Esophagus squamous epithelium (tissue), 5 donors: ENCODE measurements at places on chromosomes 1 and 21.
A peak's percentile ranks its signal among the peaks of the same experiment; 100 is the strongest.

- DNase-seq, result no peak
Measured at GRCh38 chr1:83676106-83676505, 322.8 kb downstream of the TTLL7 start.

DNA sequence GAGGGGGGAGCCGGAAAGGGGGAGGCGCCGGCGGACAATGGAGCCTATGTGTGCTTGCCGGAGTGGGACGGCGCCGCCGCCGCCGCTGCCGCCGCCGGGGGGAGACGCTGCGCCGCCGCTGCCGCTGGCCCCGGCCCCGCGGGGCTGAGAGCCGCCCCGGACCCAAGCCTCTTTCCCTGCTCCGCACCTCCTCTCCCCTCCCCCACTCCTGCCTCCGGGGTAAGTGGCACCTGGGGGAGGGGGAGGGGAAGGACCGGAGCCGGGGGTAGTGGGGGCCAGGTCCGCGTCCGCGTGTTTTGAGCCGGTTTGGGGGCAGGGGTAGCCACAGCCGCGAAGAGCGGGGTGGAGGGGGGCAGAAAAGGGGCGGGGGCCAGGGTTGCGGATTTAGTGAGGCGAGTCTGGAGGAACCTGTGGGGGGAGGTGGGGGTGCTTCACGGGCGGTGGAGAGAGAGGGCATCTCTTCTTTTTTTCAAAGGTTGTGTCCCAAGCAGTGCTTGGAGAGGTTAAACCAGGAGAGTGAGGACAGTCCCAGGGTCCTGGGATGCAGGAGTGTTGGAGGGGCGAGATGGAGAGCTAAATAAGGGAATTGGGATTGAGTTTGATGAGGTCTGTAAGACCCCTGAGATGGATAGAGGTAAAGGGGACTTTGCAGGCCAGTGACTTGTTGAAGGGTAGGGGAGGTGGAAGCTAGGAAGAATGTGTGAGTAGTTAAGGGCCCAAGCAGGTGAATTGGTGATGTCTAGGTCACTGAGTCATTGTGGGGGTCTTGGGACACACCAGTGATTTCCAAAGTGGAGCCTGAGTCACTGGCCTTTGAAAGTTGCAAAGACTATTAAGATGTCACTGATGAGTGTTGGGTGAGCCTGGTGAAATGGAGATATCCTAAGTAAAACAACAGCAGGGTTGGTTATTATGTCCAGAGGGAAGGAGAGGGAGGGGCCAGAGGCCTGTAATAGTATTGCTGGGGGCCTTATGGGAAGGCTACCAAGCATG, 59.1 kb downstream of the BCL9 start:
- DNase-seq, result peak; percentile 51

DNA sequence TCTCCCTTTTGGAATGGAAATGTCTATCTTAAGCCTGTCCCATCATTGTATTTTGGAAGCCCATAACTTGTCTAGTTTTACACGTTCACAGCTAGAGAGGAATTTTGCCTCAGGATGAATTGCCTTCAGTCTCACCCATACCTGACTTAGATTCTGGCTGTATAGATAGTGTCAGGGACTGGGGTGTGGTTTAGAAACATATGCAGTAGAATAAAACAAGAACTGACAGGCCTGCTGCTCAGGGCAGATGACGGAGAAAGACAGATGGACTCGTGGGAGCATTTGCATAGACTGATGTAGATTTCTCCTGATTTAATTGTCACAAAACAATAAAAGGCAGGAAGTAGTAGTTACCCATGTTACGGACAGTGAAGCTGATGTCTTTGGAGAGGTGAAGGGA, 166.7 kb downstream of the UCK2 start:
- no peak for DNase-seq

GRCh38 chr21:38929142-38929541, 123.4 kb downstream of the ETS2 start:
- no peak for DNase-seq

DNA sequence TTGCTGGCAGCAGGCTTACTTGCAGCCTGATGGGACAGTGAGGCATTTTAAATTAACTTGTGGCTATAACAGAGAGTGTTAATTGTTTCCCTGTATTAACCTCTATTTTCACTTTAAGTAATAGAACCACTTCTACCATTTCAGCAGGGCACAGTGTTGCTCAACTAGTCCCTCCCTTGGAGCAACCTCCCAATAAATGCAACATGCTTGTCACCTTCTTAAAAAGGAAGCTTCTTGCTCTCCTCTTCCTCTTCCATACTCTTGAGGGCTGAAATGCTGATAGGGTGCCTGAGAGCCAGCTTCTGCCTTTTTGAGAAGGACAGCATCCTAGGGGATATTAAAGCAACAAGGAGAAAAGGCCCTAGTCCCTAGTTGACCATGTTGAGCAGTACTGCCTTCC, 52.1 kb downstream of the C4BPA start:
- DNase-seq, result no peak

- DNase-seq, result no peak
Measured at GRCh38 chr1:222216255-222216754, 331.6 kb downstream of the HHIPL2 start.

DNA sequence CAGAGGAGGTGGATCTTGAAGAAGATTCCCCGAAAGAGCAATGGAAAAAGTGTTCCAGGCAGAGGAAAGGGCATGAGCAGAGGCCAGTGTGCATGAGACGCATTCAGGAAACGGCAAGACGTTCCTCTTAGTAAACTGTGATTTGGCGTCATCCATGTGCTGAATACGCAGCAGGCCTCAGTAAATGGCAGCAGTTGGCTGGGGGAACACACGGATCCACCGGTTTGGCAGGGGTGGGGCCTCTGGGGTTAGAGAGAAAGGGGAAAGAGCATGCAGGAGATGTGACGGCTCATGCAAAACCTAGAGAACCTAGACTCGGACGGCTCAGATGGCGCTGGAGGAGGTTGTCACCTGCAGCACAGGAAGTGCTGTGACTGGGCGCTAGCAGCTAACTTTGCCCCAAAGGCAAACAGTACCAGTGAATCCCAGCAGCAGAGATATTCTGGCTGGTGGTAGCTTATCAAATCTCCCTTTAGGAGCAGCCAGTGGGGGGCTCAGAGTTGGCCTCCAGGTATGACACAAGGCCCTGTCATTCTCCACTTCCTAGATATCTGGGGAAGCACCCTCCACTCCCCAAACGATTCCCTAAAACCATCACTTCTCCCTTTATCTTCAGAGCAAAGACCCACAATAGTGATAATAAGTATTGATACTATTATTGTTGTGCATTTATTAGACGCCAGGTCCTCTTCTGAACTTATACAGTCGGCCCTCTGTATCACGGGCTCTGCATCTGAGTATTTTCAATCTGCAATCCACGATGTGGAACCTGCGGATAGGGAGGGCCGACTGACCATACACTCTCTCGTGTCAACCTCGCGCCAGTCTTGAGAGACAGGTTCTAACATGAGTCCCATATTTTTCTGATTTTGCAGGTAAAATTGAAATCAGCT, 7.6 kb downstream of the LAPTM5 start:
- DNase-seq, result no peak

DNA sequence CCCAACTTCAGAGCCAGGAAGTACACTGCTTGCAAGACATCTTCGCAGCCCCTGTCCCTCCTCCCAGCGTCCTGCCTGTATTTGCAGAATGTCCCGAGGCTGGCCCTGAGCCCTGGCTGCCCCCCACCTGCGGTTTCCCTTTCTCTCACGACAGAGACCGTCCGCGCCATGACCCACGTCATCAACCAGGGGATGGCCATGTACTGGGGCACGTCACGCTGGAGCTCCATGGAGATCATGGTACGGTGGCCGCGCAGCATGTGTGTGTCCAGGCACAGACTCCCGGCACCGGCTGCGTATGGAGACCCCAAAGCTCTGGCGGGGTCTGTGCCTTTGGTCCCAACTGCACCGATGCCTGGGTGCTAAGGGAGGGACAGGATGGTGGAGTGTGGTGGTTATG, 48.6 kb downstream of the KCNAB2 start:
- no peak for DNase-seq

- no peak for DNase-seq
Measured at GRCh38 chr1:19562847-19563246, 77.5 kb upstream of the CAPZB start.

- DNase-seq, result no peak
Measured at GRCh38 chr1:174746024-174746808, 253.5 kb upstream of the CACYBP start.
